Activated CD8-positive, alpha-beta T cell treated with anti-CD3 and anti-CD28 coated beads, Interleukin-2, amount 10 ng/mL, durations not matched to agents 7 days and 5 days (primary cell): ENCODE measurements at places on chromosomes 5 and 9. TPM values are rescaled to one million over a fixed set of nuclear protein-coding genes. Genes with fewer than 3 reads are reported as not detected.

DNA sequence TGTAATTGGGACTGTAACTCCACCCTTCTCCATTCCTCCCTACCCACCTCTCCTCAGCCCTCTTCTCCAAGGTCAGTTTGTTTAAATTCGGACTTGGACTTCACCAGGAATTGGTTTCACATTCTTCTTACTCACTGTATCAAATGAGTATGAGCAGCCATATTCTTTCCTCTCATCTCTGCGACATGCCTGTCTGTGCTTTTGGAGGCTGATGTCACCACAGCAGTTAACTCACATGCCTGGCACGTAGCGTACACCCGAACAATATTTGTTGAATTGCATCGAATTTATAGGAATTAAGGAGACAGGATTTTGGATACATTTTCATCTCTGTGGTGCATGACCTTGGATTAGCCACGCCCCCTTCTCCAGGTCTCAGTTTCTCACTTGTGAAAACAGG, 291.1 kb downstream of the ASTN2 start:
- no peak for DNase-seq

The TLR4 gene
- total RNA-seq: 0.16 TPM

DNA sequence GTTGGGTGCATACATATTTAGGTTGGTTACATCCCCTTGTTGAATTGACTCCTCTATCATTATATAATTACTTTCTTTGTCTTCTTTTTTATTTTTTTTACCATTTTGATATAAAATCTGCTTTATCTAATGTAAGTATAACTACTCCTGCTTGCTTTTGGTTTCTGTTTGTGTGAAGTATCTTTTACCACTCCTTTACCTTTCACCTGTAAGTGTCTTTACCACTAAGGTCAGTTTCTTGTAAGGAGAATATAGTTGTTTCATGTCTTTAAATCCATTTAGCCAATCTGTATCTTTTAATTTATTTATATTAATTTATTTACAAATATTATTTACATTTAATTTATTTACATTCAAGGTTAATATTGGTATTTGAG, 33.0 kb downstream of the INSL4 start:
- no peak for DNase-seq

DNA sequence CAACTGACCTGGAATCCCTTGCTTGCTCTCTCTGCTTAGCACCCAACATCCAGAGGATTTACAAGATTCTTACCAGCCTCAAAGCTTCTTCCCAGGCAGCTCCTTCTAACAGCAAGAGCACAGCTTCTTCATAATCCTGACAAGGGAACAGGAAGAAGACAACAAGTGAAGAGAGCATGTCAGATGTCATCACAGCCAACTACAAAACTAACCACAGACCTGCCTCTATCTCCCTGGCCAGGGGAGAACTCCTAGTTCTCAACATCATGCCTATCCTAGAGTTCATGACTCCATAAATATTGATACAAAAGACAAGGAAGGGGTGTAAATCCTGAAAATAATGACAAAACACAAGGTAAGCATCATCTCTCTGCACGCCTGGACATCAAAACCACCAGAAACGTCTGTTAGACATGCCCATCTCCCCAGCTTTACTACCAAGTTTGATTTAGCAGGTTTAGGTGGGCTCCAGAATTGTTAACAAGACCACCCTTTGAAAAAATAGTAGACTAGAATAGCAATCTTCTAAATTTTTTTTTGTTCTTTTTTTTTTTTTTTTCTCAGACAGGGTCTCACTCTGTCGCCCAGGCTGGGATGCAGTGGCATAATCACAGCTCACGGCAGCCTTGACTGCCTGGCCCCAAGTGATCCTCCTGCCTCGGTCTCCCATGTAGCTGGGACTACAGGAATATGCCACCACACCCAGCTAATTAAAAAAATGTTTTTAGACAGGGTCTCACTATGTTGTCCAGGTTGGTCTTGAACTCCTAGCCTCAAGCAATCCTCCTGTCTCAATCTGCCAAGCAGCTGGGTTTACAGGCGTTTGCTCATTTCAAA, 20.2 kb downstream of the ACTL7A start:
- no peak for DNase-seq

DNA sequence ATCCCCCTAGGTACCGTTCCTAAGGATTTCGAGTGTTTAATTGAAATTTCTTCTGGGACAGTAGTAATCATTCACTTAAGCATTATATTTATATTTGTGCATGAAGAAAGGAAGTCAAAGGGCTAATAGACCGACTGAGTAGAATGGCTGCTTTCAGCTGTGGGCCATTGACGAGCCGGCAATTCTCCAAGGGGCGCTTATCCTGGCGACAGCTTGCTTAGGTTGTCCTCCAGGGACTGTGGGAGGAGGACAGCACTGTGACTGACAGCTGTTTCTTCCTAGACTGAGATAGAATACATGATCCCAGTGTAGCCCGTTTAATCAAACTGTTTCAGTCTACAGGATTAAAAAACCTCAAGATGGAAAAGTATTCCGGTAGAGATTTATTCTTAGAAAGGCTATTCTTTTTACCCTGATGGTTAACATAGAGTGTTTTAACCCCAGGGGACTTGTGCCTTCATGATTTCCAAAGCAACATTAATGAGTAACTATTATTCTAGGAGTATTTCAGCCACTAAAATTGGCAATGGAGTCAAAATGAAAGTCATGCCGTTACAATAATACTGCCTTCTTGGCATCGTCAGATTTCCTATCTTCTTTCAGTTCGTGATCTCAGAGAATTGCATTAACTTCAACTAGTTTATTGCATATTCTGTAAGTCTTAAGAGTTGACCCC, 943.1 kb upstream of the WWC1 start:
- DNase-seq: no peak

DNA sequence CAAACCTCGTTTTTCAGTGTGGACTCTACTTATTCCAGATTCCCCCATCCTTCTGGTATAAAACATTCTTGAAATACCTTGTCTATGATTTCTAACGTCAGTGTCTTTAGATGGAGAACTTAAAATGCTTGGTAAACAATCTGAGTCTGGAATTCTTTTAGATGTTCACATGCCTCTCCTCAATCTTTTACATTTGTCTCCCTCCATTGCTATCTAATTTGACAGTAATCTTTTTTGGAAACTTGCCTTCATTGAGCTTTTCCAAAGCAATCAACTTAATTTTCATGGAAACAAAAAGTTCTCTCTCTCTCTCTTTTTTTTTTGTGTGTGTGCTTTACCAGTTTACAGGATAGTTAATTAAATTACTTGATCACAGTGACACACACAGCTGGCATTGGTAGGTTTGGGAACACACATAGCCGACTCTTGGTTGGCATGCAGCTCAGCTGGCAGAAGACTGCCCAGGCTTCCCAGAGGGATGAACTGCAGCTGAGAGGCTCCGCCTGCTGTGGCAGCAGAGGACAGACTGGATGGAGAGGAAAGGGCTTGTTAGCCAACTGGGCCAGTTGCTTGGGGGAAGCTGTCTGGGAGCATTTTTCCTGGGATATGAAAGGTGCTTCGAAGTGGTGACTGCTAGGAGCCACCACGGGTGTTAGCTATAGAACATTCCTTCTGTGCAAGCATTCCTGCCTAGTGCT, 271.3 kb downstream of the ZSWIM6 start:
- DNase-seq: no peak

DNA sequence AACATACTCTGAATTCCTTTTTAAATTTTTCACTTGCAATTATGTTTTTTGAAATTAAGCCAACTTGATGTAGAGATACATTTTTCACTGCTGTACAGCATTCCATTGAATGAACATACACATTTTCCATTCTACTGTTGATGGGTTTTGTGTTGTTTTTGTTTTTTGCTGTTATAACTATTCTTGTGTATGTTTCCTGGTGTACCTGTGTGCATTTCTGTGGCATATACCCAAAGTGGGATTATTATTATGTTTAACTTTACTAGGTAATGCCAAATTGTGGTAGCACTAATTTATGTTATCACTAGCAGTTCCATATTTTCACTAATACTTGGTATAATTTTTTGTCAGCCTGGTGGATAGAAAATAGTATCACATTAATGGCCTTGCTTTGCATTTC, 2.7 kb downstream of the RFESD start:
- no peak for DNase-seq

- DNase-seq: no peak
Measured at GRCh38 chr5:142007237-142007544, 5.6 kb downstream of the GNPDA1 start.

DNA sequence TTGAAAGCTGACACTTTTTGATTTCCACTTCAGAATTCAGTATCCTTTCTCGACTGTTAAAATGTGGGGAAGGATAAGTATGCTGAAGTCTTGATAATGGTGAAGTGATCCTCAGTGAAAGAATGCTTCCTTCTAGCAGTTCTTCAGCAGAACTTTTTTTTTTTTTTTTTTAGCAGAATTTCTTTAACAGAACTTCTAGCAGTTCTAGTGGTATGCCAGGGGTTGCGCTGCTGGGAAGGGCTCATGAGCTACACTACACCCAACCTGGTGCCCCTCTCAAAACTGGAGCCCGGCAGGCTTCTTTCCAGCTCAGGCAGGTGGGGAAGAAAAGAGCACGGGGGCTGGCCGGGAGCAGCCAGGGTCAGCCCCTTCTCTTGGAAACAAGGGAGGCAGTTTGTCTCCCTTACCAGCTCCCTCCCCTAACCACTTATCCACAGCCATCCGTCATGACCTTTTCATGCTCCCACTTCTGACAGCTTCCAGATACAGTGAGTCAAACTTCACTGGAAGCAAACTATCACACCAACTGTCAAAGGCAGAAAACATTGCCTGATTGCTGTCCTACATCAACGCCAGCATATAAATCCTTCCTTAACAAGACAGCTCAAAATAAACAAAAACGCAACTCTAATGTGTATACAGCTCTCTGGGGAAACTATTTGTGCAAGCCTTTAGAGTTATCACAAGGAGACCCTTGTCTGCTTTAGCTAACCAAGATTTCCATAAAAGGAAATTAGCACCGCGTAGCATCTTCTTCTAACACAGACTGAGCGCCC, 211.5 kb downstream of the GAPVD1 start:
- DNase-seq: no peak

- DNase-seq: no peak
Measured at GRCh38 chr5:111422747-111423720, 89.3 kb downstream of the STARD4 start.

The PCDHGA3 gene
- total RNA-seq: not detected

The OMD gene
- not detected for total RNA-seq

- DNase-seq: no peak
Measured at GRCh38 chr9:9061627-9062026, 1262.0 kb upstream of the DMAC1 start.

- DNase-seq: no peak
Measured at GRCh38 chr5:1343315-1343751, 1.6 kb downstream of the CLPTM1L start.

DNA sequence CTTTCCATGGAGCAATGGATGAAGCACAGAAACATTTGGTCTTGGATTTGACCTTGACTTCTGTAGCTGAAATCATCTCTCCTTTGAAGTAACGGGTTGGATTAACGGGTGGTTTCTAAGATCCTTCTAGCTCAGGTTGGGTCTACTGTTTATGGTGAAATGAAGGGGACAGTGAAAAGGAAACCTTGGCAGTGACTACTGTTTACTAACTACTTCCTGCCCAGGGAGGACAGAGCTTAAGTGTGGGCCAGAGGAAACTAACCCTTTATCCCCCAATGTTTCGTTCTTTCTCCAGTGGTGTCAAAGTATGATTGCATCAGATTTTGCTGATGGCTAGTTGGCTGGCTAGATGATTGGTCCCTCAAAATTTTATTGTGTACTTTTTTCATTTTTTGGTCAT, 22.2 kb downstream of the SKP2 start:
- DNase-seq: no peak

DNA sequence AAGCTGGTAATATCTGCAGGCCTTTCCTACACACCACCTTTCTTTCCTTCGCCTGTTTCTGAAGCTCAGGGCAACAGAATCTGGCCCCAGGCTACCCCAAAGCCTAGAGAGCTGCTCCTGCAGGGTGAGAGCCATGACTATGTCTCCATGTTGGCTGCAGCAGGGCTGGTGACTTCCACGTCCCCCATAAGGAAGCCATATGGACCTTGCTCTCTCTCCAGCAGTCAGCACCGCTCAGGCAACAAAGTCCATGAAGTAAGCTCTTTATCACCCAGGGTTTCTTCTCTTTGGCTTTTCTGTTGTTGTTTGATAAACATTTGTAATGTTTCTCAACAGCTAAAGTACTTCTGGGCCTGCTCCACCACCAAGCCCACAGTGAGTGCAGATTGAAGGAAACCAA, 125.2 kb downstream of the SLIT3 start:
- no peak for DNase-seq

DNA sequence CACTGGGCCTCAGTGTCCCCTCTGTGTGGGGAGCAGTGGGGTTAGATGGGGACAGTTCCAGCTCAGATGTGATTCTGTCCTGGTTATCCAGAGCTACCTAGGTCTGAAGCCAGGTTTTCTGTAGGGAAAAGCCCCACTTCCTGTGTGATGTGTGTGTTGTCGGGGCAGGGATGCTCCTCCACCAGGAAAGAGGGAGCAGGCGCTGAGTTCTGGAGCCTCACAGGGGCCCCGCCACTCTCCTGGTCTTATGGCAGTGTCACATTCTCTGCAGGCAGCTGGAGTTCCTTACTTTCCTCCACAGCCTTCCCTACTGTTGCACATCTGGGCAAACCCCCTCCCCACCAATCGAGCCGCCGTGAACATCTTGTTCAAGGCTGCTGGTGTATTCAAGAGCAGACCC, 39.1 kb upstream of the GRHPR start:
- no peak for DNase-seq

The TRPM3 gene
- total RNA-seq: not detected

DNA sequence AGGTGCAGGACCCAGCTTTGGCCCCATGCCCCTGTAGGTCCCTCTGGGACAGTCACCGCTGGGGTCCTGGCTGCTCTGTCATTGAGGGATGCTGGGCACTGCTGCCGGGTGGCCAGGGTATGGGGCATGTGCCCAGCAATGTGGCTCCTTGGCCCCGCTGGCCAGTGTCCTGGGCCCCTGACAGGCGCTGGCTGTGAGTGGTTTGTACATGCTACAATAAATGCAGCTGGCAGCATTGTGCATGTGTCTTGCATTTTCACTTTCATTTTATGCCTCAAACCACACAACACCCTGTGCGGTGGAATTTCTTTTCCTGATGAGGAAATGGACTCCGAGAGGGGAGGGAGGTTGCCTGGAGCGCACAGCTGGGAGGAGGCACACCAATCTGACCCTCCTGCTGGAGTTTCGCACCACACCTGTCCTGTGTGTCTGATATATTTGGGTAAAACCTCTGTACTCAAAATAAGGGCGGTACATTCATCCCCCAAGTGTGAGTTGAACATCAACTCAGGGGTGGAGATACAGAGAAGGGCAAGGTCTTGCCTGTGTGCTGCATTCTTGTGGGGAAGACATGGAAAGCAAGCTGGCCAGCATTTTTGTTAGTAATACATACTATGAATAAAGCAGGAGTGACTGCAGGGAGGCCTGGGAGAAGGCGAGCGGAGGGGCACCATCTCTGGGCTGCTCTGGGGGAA, 11.7 kb downstream of the TSPAN17 start:
- DNase-seq: peak; percentile 66

- no peak for DNase-seq
Measured at GRCh38 chr9:108040783-108041182, 551.2 kb upstream of the KLF4 start.

DNA sequence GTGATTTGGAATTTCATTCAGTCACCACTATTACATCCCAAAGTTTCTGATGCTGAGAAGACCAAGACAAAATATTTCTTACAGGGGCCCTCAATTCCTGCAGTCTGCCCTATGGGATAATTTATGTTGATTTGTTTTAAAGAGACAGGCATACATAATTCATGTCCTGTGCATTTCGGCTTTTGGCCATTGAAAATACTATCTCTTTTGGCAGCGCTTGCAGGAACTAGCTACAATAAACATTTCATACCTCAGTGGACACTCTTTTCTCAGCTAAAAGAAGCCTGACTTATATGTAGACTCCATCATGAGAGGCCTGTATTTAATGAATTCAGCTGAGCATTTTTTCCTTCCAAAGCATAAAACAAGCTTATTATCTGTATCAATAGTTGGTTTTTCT, 451.9 kb upstream of the C9orf72 start:
- DNase-seq: no peak

The TTC16 gene
- total RNA-seq: 5.0 TPM

The KIAA0825 gene
- total RNA-seq: 1.1 TPM
